ENCODE measurements at places on chromosomes 7 and 10.

DNA sequence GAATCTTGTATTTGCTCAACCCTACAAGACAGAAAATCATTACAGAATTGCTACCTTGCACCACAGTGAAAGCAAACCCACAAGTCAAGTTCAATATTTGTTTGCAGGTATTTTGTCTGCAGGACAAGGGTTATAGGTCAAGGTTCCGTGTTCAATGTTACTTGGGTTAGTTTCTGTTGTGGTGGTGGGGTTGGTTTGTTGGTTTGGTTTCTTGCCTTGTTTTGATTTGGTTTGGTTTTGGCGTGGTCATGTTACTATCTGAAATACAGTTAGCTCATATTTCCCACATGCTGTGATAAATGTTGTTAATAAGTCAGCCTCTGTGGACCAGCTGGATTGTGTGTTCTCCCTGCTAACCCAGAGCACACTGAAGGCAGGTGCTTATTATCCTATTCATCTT, 75.6 kb upstream of the INSIG1 start:
- DNase-seq = no peak

GRCh38 chr10:130387936-130388580, 251.9 kb downstream of the GLRX3 start:
- DNase-seq = no peak

- DNase-seq = no peak
Measured at GRCh38 chr7:108004220-108005142, 1.5 kb upstream of the LAMB1 start.

DNA sequence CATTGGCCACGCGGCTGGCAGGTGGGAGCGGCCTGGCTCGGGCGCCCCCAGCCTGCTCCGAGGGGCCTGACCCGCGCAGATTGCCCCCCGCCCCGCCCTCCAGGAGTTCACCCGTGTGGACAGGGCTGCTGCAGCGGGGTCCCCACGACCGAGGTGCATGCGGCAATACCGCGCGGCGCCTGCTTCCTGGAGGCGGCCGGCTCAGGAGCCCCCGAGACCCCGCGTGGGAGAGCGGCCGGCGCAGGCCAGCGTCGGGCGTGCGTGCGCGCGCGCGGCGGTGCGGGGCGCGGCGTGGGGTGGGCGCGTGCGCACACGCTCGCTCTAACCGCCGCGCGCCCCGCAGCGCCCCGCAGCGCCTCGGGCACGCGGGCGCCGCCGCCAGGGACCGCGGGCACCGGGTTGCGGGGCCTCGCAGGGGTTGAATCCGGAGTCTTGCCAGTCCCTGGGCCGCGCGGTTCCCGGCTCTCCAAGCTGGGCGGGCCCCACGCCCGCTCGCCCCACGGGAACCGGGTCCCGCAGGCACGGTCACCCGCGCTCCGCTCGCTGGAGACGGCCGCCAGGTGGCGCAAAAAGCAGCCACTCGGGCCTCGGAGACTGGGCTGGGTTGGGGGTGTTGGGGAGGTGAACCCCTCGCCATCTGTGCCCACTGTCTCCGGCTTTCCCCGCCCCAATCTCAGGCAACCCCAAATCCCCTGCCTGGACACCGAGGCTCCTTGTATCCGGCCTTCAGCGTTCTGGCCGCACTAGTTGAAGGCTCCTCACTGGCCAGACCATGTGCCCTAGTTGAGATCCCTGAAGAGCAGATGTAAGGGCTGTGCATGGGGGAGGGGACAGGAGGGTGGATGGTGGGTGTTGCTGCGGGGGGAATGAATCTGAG, 1.3 kb upstream of the ACHE start:
- no peak for DNase-seq

GRCh38 chr10:133116455-133116854, 28.7 kb downstream of the ADGRA1 start:
- no peak for DNase-seq

DNA sequence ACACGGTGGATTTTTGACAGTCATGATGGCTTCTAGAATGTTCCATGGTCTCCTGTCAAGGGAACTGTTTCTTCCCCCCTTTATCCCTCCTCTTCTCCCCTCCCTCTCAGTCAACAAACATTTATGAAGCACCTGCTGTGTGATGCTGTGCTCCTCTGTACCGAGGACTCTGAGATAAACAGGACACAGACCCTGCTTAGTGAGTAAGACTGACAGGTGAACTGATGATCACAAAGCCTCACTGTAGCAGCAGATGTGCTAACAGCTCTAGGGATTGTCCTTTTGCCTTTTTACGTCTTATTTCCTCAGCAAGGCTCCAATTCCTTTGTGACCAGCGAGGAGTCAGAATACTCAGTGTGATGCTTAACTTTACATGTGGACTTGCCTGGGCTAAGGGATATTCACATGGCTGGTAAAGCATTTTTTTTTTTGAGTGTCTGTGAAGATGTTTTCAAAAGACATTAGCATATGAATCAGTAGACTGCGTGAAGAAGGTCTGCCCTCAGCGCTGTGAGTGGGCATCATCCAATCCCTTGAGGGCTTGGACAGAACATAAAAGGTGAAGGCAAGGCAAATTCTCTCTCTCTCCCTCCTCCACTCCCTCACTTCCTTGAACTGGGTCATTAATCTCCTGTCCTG, 170.1 kb downstream of the ADRA2A start:
- DNase-seq = no peak

- peak; percentile 36 for DNase-seq
Measured at GRCh38 chr7:151448261-151449252, 8.6 kb upstream of the CRYGN start.

GRCh38 chr7:90994121-90994520, 270.1 kb upstream of the FZD1 start:
- DNase-seq = no peak

DNA sequence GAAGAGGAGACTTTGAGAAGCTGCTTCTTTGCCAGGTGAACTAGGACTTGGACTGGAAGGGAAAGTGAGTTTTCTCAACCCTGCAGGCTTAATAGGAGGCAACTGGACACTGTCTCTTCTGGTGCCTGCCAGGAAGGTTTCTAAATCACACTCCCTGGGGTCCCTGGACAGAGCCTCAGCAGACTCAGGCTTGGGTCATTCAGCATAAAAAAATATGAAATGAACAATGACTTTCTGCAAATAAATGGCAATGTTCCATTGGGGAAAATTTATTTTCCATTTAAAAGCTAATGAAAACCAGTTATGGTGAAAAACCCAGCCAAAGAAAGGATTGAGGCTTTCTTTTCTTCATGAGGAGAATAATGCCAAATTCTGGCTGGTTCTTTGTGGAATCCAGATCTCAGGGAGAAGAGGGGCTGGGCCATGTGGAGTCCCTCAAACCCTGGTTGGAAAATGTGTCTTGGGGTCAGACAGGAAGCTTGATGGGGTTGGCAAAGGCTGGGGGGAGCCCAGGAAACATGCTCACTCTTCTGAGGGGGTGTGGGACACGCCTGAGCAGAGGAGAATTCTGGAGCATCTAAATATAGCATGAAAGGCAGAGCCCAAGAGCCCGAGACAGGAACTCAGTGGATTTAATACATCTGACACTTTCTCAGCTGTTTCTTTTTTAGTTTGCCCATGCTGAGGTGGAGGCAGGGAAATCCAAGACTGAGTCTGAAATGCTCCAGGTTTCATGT, 65.2 kb upstream of the EMX2 start:
- no peak for DNase-seq

DNA sequence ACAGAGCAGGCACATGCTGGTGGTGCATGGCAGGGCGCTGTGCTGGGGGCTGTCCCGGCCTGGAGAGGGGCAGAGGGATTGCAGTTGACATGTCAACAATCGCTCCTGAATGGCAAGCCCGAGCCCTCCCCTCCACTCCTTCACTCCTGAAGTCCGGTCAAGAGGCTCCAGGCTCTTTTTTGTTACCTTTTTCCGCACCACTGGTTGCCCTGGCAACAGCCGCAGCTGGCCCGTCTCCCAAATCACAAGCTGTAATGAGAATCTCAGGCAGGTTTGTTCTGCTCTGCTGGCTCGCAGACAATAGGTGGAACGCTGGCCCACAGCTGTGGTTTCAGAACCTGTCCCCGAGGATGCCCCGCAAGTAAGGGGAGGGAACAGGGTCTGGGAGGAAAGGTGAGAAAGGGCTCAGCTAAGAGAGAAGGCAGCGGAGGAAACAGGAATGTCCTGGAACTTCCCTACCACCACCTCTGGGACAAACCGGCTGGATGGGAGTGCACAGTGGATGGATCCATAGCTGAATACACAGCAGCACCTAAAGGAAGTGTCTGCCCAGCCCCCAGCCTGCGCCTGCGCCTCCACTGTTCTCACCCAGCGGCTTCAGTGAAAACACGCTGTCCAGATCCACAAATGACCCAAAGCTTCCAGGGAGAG, 58.9 kb downstream of the CALML3 start:
- peak; percentile 39 for DNase-seq

DNA sequence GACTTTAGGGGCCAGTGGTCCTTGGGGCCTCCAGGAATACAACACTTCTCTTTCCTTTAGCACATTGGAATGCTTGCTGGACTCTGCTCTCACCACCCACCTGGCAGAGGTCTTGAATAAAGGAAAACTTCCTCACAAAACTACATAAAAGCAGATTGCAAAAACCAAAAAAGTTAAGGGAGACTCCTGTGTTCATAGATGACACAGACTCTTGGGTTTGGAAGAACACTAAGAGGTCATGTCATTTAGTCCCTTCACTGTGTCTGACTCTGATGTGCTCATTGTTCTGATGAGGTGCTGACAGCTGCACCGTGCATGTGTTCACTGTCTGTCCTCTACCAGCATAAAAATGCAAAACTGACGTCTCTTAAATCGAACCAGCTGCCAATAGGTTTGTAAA, 11.4 kb downstream of the BLNK start:
- DNase-seq = no peak

DNA sequence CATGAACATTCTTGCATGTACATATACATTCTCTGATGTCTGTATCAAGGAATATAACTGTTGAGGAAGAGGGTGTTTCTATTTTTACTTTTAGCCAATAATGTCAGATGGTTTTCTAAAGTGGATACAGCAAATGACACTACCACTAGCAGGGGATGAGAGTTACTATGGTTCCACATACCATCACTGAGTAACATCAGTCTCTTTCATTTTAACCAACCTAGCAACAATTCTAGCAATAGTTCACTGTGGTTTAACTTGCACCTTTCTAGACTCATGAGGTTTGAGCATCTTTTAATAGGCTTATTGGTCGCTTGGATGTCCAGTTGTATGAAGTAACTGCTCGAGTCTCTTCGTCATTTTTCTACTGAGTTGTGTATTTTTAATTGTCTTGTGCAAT, 68.5 kb upstream of the ZNF746 start:
- no peak for DNase-seq

GRCh38 chr10:11430421-11431215, 180.8 kb downstream of the USP6NL start:
- no peak for DNase-seq

DNA sequence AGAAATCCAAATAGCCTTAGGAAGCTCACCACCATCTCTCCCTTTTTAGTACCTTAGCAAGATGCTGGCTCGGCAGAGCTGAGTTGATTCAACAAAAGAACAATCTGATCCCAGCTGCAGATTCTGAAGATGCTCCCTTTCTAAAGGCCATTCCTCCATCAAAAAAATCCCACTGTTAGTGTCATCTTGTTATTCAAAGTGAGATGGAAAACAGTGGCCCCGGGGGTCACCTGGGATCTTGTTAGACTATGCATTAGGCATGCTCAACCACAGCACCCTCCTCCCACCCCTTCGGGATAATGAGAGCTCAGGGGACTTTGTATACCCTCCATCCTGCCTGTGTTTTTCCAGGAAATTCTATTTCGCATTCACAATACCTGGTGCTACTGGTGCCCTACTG, 2.4 kb downstream of the NCAPG2 start:
- no peak for DNase-seq

DNA sequence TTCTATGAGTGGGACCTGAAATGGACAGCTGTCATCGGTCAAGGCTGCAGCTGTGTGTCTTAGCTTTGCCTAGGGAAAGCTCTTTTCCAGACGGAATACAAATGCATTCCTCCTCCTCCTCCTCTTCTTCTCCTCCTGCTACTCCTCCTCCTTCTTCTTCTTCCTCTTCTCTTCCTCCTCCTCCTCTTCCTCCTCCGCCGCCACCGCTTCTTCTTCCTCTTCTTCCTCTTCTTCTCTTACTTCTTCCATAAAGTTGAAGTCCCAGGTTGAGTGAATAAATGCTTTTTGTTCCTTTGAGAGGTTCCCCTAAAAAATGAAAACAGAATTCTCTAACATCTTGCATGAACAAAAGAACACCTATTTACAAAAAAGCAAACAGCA, 28.7 kb downstream of the KLF6 start:
- no peak for DNase-seq

- DNase-seq = no peak
Measured at GRCh38 chr10:9848981-9849380, 1168.7 kb upstream of the CELF2 start.

DNA sequence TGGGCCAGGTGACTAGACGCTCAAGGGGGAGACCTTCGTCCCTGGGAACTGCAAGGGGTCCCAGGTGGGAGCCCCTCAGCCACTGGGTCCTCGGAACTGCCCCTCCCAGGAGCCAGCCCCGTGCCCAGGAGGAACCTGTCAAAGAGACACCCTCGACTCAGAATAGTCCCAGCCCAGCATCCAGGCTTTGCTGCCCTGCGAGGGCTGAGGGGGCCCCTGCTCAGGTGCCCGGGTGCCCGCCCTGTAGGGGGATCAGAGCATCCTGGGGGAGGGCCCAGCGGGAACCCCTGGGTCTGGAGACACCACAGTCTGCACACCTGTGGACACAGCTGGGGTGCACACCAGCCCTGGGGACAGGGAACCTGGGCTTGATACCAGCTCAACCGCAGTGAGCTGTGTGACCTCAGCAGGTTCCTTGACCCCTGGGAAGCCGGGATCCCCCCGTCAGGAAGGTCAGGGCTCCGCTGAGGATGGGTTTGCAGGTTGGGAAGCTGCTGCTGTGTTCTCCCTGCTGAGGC, 407 bp downstream of the ELN start:
- DNase-seq = no peak

GRCh38 chr7:26381476-26382353, 90.1 kb downstream of the SNX10 start:
- DNase-seq = no peak

DNA sequence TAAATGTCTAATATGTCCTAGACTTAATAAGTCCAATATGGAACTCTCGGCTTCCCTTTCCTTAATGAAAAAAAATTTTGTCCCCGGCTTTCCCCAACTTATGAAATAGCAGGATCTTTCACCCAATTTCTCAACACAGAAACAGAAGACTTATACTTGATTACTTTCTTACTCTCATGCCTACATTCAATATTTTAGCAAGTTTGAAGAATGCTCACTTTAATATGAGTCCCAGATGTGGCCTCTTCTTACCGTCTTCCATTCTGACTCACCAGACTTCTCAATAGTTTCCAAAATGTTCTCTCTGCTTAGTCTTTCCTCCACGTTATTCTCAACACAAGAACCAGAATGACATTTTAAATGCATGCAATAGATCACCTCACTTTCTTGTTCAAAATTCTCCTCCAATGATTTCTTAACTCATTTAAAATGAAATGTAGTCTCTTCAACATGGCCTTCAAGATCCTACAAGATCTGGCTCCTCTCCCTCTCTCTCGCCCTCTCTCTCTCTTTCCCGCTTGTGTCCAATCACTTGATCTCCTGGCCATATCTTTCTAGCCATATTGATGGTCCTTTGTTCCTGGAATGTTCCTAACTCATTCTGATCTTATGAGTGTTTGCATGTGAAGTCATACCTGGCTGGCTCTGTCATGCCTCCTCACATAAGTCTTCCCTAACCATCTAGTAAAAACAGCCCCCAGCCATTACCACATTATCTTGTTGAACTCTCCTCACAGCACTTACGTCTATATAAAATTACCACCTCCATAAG, 119.7 kb upstream of the FAM3C start:
- DNase-seq = no peak

GRCh38 chr10:114653926-114654325, 4.1 kb downstream of the ABLIM1 start:
- DNase-seq = no peak

Data from hypothalamus (tissue), 51 donors.